GM06990 (cell line): ENCODE measurements at places on chromosomes 12 and 14.

- DNase-seq, result no peak
These were observed 6.6 kb upstream of the PLEKHG7 start for GRCh38 chr12:92696216-92696615.

- DNase-seq, result peak; percentile 93
These were observed at the start of gene CHST11 for GRCh38 chr12:104456417-104456949. TSS of gene CHST11 (plus strand) at chr12:104456948.

GRCh38 chr12:124347335-124347734, 52.4 kb downstream of the RFLNA start:
- DNase-seq, result no peak

GRCh38 chr12:22691319-22691718, 66.3 kb downstream of the ETNK1 start:
- DNase-seq, result no peak

DNA sequence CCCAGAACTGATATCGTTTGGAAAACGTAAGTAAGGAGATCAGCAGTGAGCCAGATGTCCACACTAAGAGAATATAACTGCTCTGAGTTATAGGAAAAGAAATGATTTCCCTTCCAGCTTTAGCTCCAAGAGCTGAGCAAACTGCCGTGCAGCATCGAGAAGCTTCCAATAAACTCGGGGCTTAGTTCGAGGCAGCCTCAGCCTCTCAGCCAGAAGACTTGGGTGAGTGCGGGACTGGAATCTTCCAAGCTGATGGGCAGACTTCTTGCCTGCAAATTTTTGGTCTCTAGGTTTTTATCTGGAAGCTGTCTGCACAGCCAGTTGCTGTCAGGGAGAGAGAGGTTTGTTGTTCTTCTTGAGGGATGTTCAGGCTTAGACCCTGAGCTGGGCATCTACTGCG, 196.1 kb downstream of the PHETA1 start:
- DNase-seq, result no peak

DNA sequence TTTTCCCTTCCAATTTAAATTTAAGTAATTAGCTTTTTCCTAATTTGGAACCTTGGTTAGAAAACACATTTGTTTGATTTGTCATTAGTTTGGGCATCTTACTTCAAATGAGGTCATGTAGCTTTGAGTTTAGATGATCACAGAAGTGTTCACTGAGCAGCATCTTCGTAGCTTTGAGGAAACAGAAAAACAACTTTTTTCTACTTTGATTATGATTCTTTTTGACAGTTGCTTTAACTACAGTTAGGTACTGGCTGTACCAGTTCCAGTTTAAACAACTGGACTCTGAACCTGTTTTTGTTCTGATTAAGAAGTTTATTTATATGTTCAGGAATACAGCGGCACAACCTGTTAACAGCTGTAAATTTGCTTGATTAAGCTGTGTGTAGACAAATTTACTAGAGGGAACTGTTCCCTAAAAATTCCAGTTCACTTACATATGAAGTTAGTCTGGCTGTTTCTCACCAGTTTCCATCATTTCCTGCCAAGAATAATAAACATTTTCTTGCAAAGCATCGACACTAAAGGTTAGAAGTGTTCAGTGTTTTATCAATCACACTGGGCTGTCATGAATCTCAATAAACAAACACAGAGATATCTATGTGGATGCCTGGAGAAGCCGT, 191.9 kb downstream of the RAD51B start:
- DNase-seq, result no peak

DNA sequence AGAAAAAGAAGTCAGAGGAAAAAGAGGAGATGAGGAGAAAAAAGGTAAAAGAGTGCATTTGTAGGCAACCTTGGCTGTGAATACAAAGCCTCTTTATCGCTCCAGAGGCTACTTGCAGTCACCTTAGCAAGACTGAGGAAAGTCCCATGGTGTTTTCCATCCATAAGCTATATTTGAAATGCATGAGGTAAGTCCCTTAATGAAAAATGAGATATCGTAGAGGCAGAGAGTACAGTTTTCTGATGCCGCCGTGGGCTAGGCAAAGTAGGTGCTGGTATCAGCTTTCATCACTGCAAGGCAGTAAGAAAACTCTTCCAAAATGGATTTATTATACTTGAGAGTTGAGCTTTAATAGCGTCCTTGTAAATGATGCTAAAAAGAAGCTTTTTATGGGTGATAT, 186.8 kb downstream of the ASCL1 start:
- DNase-seq, result peak; percentile 26
